ENCODE measurements at places on chromosomes 11 and 22.
A peak's percentile ranks its signal among the peaks of the same experiment; 100 is the strongest.

DNA sequence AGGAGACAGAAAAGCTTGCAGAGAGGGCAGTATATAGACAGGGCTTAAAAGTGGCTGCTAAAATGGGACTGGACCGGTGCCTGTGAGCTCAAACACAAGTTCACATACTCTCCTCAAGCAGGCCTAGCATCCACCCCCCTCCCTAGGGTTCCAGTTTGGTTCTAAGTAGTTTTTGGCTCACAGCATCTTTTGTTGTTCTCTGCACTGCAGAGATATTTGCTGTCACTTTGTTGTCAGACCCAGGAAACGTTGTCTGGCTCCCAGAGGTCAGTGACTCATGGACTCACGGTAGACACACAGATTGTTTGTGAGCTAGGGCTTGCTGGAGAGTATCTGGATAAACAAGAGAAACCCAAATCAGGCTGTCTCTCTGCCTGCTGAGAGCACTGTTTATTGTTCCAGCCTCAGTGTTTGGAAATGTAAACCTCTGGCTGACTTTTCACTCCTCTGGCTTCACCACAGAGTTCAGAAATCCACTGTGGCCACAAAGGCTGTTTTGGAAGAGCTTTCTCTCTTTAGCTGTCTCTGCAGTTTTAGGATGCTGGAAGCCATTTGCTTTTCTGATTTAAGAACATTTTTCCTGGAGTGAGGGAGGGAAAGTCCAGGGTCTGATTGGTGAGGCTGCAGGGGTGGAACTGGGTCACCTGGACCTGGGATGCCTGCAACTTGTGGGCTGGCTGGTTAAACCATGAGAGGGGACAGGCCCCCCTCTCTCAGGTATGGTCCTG is 303.7 kb upstream of the PLET1 start:
- DNase-seq, result no peak

GRCh38 chr11:47317064-47317828 is 35.3 kb downstream of the MYBPC3 start:
- no peak for DNase-seq

DNA sequence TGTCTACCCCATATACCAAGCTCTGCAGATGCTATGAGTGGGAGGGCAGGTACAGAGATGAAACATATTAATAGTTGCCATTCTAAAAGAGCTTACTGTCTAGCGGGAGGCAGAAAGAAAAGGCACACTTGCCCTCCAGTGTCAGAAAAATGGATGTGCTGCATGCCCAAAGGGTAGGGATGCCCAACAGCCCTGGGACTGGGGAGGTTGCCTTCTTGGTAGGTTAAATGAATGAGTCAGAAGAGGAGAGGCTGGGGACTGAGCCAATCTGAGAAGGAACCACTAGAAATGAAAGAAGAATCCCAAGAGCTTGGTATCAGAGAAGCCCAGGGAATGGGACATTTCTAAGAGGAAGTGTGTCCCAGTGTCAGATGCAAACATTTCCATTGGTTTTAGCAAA is 1.2 kb downstream of the BIRC3 start:
- DNase-seq, result peak; percentile 76

- DNase-seq, result no peak
These were observed 762 bp upstream of the TBC1D22A start for GRCh38 chr22:46761539-46762237.

GRCh38 chr11:2903672-2904011 is 18.1 kb upstream of the CDKN1C start:
- no peak for DNase-seq

Data from activated CD8-positive, alpha-beta memory T cell treated with anti-CD3 and anti-CD28 coated beads for 24 hours (primary cell).